ENCODE measurements at places on chromosomes 4 and X.

DNA sequence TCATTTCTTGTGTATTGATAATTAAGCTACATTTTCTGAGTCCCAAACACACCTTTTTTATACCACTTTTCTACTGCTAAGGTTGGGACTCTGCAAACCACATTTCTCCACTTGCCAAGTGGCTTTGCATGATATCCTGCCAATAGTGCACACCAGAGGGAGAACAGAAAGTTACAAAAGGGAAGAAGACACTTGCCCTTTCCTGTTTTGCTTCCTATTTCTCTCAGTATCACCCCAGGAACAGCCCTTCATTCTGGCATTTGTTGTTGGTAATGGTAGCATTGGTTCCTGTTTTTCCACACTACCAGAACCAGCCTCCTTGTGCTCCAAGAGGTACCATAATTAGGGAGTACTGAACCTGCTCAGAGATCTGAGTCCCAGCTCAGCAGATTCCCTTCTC lies 87.1 kb downstream of the HDX start:
- DNase-seq = no peak

GRCh38 chrX:130179579-130180215 lies 7.9 kb downstream of the RAB33A start:
- no peak for DNase-seq

- no peak for DNase-seq
These were observed 264.3 kb downstream of the NPFFR2 start for GRCh38 chr4:72295966-72296557.

DNA sequence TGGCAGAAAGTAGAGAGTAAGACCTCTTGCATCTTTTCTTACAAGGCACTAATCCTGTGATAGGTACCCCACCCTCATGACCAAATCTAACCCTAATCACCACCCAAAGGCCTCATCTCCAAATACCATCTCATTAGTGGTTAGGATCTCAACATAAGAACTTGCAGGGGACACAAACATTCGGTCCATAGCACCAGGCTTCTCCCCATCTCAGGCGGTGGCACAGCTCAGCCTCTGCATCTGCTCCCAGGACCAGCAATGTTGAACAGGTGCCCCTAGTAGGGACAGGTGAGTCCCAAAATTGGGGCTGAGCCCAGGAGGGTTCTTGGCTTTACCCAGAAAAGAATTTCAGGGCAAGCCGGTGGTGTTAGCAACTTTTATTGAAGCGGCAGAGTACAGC lies 8.4 kb upstream of the MRFAP1 start:
- no peak for DNase-seq

- peak; percentile 29 for DNase-seq
These were observed 669 bp downstream of the IRF2 start for GRCh38 chr4:184473499-184474262.

- DNase-seq = no peak
These were observed 3.7 kb upstream of the TEX13D start for GRCh38 chrX:124328765-124329164.

All from activated CD4-positive, alpha-beta T cell treated with anti-CD3 and anti-CD28 coated beads for 1 hour (primary cell).